ENCODE measurements at places on chromosomes 7 and 10. TPM values are rescaled to one million over a fixed set of nuclear protein-coding genes. Genes with fewer than 3 reads are reported as not detected.

Gene VWDE
- polyA plus RNA-seq: 0.48 TPM

Gene PURB
- 14.7 TPM for polyA plus RNA-seq

Gene WDR91
- polyA plus RNA-seq: 17.6 TPM

Gene REEP3
- polyA plus RNA-seq: 7.2 TPM

Gene FOXI2
- polyA plus RNA-seq: not detected

Gene LIPF
- not detected for polyA plus RNA-seq

Gene MYO1G
- 0.38 TPM for polyA plus RNA-seq

Gene OR2A7
- polyA plus RNA-seq: not detected

Gene MYL10
- not detected for polyA plus RNA-seq

Gene TES
- 38.0 TPM for polyA plus RNA-seq

Gene FAM200A
- 24.0 TPM for polyA plus RNA-seq

Gene ADIRF
- polyA plus RNA-seq: not detected

Gene ADCY1
- 18.7 TPM for polyA plus RNA-seq
